ENCODE measurements at places on chromosomes 6 and 20.

- no peak for DNase-seq
These were observed 606 bp upstream of the ULBP1 start for GRCh38 chr6:149963212-149963461.

DNA sequence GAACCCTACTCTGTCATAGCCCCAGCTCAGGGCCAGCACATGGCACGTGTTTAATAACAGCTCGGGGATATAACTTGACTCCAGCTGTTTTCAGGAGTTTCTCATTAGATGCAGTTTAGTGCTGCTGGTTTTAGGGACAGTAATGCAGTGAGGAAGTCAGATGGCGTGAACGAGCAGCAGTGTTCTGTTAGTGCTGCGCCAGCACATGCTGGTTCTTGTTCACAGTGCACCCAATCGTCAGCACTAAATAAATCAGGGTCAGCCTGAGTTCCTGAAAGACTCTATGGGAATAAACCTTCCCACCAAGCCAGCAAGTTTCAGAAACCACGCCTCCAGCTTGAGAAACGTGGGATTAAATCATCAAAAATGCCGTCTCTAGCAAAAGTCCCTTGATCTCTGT lies 235.9 kb upstream of the SUPT3H start:
- DNase-seq = no peak

DNA sequence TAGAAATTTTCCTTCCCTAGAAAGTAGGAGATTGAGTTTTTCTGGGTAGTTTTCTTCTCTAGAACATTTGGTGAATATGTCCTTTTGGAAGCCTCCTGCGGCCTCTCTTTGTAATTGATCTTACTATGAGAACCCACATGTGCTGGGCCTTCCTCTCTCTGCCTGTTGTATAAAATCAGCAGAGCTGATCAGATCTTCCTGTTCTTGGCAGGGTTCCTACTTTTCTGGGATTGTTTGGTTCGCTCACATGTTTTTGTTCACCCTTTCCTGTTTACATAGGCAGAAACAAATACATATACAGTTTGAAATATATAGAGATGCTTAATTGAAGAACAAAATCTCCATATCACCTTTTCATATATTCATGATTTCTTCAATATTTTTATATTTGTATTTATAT lies 57.8 kb downstream of the IL22RA2 start:
- no peak for DNase-seq

DNA sequence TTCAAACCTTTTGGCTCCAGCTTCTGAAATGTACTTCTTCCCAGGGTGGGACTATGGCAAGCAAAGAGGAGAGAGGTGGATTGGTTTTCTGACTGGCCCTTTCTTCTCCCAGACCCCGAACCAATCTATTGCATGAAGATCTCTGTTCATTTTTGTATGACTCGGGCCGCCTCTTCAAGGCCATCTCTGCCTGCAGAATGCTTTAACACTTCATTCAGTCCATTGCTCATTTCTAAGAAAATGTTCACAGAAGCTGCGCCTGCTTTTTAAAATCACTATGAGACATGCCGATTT lies 1.6 kb downstream of the VGLL2 start:
- DNase-seq = no peak

GRCh38 chr20:13271977-13272975 lies 51.2 kb downstream of the ISM1 start:
- DNase-seq = no peak

DNA sequence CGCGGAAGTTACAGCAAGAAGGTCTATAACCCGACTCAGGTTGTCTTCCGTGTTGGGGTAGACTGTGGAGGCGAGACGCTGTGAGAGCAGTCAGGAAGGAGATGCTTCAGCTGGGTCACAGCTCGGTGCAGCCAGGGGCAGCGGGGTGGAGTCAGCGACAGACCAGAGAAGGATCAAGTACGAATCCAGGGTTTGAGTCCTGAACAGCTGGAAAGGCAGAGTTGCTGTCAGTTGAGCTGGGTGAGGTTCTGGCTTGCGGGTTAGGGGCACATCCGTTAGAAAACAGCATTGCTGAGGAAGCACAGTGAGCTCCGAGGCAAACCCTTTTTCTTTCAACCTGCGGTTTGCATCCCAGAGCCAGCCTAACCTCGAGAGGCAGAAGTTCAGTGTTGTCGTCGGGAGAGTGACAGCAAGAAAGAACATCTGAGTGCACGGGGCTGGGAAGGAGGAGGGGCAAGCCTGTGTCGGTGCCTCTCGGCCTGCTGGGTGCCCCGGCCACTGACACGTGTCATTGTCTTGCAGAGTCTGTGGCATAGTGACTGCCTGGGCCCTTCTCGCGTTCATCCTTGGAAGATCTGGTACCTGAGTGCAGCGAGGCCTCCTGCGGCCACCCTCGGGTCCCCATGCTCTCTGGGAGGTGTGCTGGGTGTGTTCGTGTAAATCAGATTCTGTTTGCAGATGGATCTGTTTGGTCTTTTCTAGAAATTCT lies 20.0 kb downstream of the PNLDC1 start:
- DNase-seq = peak; percentile 38

DNA sequence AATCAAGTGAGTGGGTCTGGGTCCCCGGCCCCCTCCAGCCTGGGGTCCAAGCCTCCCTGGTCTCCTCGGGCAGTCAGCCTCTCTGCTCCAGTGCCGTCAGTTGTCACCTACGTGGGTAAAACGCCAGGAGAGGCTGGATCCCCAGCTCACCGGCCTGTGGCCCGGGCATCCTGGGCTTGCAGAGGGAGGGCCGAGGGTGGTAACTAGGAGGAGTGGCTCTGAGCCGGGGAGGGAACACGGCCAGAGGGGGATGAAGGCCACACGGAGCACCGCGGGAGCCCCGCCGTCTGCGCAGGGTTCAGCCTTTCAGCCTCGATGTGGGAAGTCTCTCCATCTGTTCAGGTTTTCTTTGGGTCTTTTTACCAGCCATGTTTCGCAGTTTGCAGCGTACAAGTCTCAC lies 29.5 kb upstream of the BHLHE23 start:
- no peak for DNase-seq

DNA sequence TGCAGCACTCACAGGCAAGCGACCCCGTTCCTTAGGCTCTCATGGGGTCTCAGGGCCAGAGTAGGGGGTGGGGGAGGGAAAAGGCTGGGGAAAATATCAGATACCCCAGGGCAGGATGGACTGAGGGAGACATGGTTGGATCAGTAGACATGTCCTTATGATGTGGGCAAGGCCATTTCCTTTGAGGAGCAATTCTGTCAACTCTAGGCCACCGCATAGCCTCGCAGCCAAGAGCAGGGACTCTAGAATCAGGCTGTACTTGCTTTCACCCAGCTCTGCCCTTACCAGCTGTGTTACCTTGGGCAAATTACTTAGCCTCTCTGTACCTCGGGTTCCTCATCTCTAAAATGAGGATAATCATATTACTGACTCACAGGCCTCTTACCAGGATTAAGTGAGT lies 2.2 kb upstream of the MAPK13 start:
- no peak for DNase-seq

GRCh38 chr20:4797275-4797674 lies 75.6 kb downstream of the PRND start:
- no peak for DNase-seq

- DNase-seq = no peak
These were observed 8.4 kb upstream of the FAM83C start for GRCh38 chr20:35300469-35301262.

DNA sequence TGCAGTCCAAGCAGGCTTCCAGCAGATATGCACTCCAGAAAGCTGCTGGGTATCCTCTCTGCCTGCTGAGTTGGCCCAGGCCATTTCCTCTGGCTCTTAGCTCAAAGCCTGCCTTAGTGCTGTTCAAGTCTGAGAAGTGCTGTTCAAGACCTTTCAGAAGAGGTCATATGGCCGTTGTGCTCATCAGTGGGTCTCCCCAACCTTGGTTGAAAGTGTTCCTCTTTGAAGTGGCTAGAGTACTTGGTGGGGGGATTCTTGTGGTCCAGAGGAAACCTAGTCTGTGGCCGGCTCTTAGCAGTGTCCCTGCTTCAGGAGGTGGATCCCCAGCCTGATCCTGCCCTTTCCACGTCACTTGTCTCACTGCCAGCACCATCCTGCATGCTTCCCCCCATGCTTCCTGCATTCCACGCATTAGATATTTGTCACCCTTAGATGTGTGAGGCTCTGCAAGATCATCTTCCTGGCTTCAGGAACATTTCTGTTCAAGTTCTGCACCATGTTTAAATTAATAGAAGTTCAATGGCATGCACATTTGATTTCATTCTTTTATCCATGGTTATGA lies 105.0 kb downstream of the FIG4 start:
- DNase-seq = no peak

GRCh38 chr6:166267526-166267925 lies 40.7 kb downstream of the PRR18 start:
- DNase-seq = no peak

DNA sequence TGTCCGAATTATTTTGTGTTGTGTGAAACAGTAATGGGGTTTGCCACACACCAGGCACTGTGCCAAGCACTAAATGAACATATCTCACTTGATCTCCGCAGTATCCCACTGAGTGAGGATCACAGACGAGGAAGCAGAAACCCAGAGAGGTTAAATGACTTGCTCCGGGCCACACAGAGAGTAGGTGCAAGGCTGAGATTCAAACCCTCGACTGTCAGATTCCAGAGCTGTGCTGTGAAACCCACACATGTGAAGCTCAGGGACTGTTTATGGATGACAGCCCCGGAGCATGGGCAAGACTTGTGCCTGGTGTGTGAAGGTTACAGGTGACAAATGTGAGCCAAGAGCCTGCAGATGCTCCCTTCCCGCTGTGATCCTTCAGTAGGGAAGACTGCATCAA lies 87.8 kb upstream of the SIRPA start:
- DNase-seq = no peak

DNA sequence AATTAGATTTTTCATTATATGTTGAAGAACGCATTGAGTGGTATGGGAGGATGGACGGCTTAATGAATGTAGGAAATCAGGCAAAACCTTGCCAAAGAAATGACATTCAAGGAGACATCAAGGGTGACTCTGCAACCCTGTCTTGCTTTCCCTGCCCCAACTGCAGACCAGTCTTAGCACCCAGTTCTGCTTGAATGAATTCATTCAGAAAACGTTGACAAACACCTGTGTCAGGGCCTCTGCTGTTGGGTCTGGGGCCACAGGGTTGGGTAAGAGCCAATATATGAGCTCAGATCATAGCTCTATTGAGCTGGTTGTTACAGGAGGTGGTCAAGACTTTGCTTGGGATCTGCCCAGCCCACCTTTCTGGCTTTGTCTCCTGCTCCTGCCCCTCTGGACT lies 7.7 kb upstream of the ASXL1 start:
- DNase-seq = no peak

DNA sequence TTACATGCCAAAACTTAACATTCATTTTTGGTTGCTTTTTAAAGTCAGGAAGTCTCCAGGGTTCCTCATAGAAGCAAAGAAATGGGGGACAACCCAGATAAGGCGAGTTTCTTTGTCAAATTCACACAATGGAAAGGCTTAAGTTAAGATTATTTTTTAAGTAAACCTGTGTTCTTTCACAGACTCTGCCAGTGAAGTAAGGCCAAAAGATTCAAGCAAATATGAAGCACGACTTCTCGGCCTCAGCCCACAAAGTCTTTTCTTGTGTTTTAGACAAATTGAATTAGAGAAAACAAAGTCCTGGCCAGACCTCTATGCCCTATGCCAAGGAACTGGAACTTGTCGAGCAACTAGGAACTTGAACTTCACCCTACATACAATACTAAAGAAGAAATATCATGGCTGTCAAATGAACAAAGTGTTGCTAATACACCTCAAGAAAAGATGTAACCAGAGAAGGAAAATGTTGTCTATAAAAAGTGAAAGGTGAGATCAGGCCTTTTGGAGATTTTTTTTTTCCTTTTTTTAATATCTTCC lies 540.0 kb upstream of the JARID2 start:
- DNase-seq = no peak

DNA sequence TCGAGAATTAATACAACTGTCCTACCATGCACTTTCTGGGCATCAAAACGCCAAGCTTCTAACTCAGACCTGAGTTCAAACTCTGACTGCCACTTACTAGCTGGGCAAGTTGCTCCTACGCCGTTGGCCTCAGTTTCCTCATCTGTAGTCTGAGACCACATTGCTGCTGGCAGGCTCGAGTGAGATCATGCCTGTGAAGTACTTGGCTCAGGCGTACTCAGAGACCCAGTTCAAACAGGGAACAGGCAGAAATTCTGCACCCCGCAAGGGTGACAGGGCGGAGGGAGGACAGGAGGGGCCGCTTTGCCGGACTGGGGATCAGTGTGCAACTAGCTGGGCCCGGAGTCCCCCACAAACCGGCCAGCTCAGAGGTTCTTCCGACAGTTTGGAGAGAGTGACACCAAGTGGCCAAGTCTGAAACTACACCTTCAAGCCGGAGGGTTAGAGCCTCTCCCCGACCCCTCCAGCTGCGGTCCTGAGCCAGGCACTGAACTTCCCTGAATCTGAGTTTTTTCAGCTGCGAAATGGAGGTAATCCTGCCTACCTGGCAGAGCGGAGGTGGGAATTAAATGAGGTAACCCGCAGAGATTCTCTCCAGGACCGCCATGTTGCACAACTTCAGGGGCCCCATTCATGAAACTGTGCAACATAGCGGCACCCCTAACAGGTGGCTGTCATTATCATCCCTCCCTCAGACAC lies 46.0 kb upstream of the PTPN1 start:
- DNase-seq = peak; percentile 69

DNA sequence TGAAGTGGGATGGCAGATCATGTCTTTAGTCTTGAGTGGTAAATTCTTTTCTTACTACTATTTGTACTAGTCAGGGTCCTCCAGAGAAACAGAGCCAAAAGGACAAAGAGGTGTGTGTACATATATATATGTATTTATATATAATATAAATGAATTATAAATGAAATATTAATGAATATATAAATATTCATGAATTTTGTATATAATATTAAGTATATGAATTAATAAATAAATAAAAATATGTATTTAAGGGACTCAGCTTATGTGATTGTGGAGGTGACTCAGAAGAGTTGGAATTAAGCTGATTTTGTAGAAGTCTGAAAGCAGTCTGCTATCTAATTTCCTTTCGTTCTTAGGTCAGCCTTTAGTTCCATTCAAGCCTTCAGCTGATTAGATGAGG lies 265.3 kb upstream of the MMS22L start:
- no peak for DNase-seq

DNA sequence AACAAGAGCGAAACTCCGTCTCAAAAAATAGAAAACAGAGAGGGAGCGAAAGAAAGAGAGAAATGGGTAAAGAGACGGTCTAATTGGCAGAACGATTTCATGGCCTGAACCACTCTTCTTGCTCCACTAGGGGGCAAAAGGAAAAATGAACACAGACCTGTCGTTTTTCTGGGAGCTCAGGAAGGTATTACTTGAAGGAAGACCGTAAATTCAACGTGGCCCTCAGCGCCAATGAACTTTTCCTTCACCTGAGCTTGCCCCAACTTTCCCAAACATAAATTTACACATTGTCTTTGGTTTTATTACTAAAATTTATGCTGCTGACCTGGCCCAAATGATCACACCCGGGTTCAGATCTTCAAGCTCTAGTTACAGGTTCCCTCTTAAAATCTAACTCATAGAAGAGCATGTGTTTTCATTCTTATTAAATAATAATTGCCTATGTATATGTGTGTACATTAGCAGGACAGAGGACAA lies 67.3 kb downstream of the ATP9A start:
- DNase-seq = peak; percentile 19

All from CD4-positive, alpha-beta T cell treated with Interleukin-15 for 1 hour (primary cell).